ENCODE measurements at places on chromosomes 1 and 21. TPM values are rescaled to one million over a fixed set of nuclear protein-coding genes. Genes with fewer than 3 reads are reported as not detected.

- DNase-seq = no peak
Observed at GRCh38 chr21:28731700-28732321, 260.9 kb downstream of the LTN1 start.

GRCh38 chr1:27906759-27907158, 28.0 kb upstream of the SMPDL3B start:
- DNase-seq = no peak

The PRDM2 gene
- 26.0 TPM for total RNA-seq

The ELAPOR1 gene
- 0.20 TPM for total RNA-seq

DNA sequence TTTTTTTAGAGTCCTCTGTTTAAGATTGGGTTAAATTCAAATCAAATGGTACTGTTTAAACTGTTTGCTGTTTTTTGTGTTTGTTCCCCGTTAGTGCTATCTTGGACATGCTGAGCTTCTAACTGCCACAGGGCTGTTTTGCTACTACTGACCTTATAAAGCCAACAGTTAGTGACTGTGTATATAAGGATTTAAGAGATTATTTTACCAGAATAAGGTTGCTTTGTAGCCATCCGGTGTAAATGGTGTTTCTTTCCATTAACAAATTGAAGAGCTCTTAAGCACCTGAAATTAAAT, 37.0 kb downstream of the ZNF281 start:
- no peak for DNase-seq

DNA sequence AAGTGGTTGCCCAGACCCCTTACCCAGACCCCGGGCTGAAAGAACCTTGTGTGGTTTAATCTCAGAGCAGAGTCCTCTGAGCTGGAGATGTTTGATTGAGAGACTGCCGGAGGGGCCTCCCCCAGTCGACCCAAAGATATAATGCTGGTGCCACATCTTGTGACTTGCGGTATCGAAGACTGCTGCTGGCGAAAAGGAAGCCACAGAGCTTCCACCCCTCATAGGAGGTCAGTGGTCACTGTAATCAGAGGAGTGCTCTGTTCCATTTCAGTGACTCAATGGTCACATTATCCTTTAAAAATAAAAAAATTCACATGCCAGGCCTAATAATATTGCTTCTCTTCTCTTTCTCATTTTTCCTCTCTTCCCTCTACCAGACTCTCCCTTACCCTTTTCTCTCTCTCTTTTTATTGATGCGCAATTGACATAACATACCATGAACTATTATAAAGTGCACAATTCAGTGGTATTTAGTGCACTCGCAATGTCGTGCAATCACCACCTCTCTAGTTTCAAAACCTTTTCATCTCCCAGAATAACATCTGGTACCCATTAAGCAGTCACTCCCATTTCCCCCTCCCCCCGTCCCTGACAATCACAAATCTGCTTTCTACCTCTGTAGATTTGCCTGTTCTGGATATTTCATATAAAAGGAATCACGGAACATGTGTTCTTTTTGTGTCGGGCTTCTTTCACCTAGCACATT, 52.6 kb upstream of the LYST start:
- no peak for DNase-seq

DNA sequence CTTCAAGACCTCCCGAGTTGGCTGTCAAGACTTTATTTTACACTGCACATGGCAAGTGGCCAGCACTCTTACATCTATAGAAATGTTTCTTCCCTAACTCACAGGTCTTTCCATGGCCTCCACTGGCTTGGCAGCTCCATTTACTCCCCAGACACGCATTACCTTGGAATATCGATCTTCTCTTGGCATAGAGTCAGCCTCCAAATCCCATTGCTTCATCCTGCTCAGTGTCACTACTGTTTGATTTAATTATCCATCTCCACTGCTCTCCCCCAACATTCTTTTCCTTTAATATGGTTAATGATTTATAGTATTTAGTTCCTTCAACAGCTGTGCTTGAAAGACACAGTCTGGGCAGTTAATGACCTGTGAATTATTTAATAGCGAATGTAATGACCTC, 241.2 kb upstream of the MAP1LC3C start:
- DNase-seq = no peak

DNA sequence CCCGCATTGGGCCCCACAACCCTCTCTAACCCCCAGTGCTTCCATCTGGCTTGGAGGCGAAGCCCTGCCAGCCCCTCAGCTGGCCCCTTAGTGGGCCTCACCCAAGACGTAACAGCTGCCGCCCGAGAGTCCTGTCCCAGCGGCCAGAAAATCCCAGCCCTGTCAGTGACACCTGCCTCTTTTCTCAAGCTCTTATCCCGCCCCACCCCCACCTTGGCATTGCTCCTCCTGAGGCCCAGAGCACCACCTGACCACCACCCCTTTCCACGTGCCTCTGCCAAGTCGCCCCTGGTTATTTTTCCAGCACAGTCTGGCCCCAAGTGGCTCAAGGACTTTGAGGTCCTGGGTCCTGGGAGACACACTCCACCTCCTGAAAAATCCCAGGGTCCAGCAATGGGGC, 5.9 kb upstream of the CTRC start:
- DNase-seq = no peak

The ANXA9 gene
- total RNA-seq = 0.96 TPM

The APCS gene
- 0.29 TPM for total RNA-seq

DNA sequence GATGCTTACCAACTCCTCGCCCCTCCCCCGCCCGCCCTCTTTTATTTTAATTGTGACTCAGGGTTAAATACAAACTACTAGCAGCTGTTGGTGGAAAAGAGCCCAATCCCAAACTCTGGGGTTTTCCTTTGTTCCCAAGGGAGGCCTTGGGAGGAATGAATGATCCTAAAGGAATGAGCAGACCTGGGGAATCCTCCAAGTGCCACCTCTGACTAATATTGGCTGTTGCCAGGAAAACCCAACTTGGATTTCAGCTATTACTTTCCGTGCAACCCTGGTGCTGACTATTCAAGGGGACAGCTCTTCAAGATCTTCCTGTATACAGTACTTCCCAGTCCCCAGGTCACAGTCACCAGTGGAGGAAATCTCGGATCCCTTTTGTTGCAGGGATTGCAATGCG, 1.3 kb upstream of the S100A10 start:
- no peak for DNase-seq

DNA sequence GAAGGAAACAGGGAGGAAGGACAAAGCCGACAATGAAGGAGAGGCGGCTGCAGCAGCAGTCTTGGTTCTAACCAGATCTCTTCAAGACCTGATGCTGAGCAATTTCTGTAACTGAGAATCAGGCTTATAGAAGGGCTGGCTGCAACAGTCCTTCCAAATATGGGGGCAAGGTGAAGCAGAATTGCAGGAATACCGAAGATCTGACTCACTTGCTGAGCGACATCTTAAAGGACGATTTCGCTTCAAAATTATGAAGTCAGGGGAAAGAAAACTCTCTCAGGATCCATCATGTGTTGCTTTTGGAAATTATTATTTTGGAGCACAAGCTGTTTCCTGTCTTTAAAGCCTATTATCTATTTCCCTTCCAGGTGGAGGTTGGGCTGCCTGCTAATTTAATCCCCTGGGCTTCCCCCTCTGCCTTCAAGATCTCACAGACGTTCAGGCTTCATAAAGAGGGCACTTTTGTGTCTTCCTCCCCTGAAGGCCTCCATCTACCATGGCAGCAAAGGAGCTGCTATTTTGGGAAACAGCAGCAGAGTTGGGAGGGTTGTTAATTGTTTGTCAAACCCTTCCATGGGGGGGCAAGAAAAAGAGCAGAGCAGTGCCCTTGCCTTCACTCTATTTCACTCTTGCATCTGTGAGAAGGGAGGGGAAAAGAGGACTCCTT, 10.8 kb upstream of the IER5 start:
- no peak for DNase-seq

The SETDB1 gene
- total RNA-seq = 43.8 TPM

The CASZ1 gene
- total RNA-seq = 2.8 TPM

GRCh38 chr1:154780541-154780940, 89.5 kb downstream of the KCNN3 start:
- no peak for DNase-seq

- no peak for DNase-seq
Observed at GRCh38 chr1:206048582-206048981, 4.4 kb upstream of the RHEX start.

DNA sequence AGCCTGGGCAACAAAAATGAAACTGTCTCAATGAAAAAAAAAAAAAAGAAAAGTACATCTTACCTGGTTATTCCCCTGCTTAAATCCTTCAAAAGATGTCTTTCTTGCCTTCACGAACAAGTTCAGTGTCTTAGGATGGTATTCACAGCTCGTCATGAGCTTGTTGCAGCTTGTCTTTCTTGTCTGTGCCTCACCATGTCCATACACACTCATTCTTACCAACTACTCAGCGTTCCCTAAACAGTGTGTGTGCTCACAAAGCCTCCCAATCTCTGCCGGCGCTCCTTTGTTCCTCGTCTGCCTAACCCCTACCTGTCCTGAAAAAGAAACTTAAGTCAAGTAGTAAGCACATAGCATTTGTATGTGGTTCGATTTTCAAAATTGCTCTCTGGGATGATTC, 31.1 kb downstream of the UBE4B start:
- no peak for DNase-seq

DNA sequence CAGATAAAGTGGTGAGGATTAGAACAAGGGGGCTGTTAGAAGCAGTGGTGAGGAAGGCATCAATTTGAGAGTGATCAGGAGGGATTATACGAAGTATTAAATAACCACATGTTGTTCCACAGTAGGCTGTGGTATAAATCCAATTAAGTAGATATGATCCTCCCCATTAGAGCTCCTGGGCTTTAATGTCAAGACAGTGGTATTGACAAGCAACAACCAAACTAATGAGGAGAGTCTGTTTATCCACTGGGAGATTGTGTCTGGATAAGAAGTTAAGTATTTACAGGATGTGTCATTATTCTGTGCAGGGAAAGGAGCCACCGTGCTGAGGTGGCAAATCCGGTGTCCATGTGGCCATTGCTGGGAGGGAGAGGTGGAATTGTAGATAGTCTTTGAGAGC, 5.8 kb downstream of the ACTN2 start:
- no peak for DNase-seq

- no peak for DNase-seq
Observed at GRCh38 chr1:29931477-29932175, 695.3 kb downstream of the PTPRU start.

The NLRP3 gene
- total RNA-seq = not detected

DNA sequence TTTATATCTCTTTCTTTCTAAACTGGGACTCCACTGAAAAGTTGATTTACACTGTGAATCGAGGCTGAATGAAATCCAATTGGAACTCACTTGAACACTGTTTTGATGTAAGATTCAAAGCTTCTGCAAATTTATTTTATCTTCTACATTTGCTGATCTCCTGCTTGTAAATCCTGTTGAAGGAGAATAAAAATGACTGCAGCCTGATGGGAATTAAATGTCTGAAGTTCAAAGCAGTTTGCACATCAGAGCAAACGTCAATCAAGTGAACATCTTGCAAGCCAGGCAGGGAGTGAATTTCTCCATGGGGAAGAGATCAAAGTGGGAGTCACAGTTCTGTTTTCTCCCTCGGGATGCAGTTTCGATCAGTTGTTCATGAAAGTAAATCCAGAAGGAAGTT, 127.2 kb downstream of the CACHD1 start:
- DNase-seq = no peak

The RASSF5 gene
- 38.1 TPM for total RNA-seq

GRCh38 chr1:94741996-94742395, 78.2 kb upstream of the SLC44A3 start:
- no peak for DNase-seq

The CALML6 gene
- not detected for total RNA-seq

GRCh38 chr1:110967256-110967655, 3.5 kb upstream of the LRIF1 start:
- DNase-seq = no peak

- peak; percentile 36 for DNase-seq
Observed at GRCh38 chr1:91883470-91883869, 2.5 kb downstream of the TGFBR3 start.

GRCh38 chr1:18121072-18121820, 13.6 kb downstream of the IGSF21 start:
- no peak for DNase-seq

- DNase-seq = no peak
Observed at GRCh38 chr1:190067592-190067991, 410.1 kb downstream of the BRINP3 start.

GRCh38 chr1:184020855-184021254, 16.7 kb downstream of the COLGALT2 start:
- no peak for DNase-seq

Measured in K562 (cell line).